ENCODE measurements at places on chromosomes 3 and 15.

- no peak for DNase-seq
These were observed 84.1 kb downstream of the RARB start for GRCh38 chr3:25511972-25512721.

GRCh38 chr15:57992761-57993355 is 72.7 kb downstream of the ALDH1A2 start:
- no peak for DNase-seq

- DNase-seq, result no peak
These were observed 95.8 kb downstream of the SEC22A start for GRCh38 chr3:123297627-123297899.

DNA sequence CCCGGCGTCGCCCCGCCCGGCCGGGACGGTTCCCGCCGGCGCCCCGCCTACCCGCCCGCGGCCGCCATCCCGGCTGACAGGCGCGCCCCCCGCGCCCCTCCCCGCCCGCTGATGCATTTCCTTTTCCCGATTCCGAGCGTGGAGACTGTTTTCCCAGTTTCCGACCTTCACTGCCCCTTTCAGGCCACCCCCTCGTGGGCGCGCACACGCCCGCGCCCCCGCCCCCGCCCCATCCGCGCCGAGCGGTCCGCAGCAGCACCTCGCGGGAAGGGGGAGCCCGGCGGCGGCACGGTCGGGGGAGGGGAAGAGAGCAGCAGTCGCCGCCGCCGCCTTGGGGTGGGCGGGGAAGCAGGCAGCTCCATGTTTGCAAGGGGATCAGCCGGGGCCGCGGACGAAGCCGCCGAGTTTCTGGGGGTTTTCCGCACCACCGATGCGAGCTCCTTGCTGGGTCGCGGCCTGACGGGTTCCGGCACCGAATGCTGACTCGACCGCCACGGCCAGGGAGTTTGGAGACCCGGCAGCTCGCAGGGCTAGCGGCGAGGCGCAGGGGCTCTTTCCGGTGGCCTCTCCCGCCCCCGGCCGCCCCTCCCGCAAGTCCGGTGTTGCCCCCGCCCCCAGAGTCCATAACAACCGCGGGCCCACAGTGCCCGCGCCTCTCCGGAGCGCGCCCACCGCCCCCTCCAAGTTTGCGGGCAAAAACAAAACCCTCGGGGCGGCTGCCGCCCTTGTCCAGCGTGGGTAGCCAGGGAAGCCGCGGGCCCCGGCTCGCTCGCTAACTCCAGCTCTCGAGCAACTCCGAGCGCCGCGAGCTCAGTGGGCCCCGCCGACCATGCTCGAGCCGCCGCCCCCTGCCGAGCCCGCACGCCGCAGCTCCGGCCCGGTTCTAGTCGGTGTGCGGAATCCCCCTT is 3.2 kb upstream of the SIN3A start:
- peak; percentile 78 for DNase-seq

GRCh38 chr15:36858423-36858822 is 241.9 kb downstream of the MEIS2 start:
- DNase-seq, result no peak

GRCh38 chr15:99454941-99455788 is 110.6 kb upstream of the MEF2A start:
- DNase-seq, result no peak

DNA sequence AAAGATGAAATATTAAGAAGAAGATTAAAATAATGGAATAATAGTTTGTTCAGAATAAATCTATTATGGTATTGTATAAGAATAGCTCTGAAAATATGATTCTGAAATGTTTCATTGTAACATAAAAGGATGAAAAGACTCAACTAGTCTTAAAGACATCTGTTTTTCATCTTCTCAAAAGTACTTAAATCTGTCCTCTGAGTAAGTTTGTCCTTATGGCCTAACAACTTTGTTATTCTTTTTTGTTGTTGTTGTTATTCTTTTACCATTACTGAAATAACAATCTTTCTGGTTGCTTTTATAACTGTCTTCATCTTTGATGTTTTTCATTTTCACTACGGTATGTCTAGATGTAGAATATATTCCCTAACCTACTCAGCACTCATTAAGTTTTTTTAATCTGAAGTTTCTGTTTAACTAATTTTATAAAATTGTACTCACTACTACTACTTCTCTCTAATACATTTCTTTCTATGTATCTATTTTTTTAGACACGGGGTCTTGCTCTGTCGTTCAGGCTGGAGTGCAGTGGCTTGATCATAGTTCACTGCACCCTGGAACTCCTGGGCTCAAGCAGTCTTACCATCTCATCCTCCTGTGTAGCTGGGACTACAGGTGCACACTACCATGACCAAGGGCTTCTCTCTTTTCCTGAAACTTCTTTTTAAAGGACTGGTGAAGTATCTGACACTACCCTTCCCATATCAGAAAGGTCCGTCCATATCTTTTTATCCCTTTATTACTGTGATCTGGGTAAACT is 240.7 kb downstream of the PCCB start:
- no peak for DNase-seq

DNA sequence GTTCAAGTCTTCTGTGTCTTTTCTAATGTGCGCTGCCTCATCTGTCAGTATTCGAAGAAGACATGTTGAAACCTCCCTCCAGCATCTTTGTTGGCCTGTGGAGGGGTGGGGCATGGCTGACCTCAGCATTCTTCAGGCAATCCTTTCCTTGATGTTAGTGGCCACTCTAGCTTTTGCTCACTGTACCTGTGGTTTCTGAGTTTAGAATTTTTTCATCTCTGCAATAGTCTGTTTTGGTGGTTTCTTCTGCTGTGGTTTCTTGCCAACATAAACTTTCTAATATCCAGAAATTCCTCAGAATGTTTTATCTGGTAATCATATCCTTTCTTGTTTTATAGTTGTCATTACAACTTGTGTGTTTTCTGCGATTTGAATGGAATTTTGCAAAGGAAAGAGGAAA is 251.3 kb upstream of the NR2E3 start:
- no peak for DNase-seq

- no peak for DNase-seq
These were observed 23.2 kb downstream of the SENP8 start for GRCh38 chr15:72141171-72142084.

DNA sequence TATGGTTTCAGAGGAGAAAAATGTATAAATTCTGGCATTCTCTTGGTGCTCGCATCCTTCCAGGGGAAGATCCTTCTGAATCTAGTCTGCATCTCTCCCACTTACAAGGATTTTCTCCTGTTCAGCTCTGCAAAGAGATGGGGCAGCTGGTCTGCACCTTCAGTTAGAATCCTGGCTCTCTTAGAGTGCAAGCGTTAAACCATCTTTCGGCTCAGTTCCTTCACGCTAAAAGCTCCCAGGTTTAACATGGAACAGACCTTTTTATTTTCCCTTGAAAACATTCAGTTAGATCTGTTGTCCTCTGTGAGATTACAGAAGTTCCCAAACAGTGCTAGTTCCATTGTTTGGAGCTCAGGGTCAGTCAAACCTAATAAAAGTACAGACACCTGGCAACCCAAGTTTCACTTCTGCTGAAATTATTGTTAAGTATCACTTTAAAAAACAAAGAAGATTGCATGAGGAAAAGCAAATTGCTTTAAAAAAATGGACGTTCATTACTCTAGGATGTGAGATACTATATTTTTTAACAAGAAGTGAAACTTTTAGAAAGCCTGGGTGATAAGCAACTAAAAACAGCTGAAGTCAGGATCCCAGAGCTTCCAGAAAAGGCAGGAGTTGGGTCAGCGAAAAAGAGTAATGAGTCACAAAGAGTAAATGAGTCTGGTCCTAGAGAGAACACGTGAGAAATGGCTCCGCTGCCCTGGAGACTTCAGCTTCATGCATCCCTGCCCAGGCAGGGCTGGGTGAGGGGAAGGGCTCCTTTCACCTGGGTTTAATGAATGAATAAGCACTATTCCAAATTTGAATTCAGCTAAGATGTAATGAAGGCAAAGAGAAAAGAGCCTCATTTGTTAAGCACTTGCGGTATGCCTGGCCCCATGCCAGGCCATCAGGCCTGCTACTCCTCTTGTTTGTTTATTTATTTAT is 63.3 kb downstream of the ABTB1 start:
- no peak for DNase-seq

GRCh38 chr3:23480329-23480714 is 277.2 kb downstream of the UBE2E2 start:
- no peak for DNase-seq

- DNase-seq, result no peak
These were observed 17.1 kb downstream of the SETMAR start for GRCh38 chr3:4320096-4320911.

DNA sequence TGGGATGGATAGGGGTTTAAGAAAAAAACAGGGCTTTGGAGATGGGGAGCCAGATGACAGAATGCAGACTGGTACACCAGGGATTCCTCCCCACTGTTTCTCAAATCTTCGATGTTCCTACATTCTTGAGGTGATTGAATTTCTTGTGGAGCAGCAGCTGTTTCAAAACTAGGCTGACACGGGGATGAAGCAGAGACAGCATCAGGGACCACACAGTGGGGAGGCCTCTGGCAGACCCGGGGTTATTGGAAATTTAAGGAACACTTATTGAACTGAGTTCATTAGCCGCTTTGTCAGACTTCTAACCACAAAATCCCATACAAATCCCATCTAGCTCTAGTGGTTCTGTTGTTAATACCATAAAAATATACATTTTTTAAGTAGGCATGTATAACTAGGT is 621.4 kb upstream of the GBE1 start:
- DNase-seq, result no peak

GRCh38 chr3:183507551-183507950 is 48.0 kb downstream of the KLHL6 start:
- DNase-seq, result no peak

DNA sequence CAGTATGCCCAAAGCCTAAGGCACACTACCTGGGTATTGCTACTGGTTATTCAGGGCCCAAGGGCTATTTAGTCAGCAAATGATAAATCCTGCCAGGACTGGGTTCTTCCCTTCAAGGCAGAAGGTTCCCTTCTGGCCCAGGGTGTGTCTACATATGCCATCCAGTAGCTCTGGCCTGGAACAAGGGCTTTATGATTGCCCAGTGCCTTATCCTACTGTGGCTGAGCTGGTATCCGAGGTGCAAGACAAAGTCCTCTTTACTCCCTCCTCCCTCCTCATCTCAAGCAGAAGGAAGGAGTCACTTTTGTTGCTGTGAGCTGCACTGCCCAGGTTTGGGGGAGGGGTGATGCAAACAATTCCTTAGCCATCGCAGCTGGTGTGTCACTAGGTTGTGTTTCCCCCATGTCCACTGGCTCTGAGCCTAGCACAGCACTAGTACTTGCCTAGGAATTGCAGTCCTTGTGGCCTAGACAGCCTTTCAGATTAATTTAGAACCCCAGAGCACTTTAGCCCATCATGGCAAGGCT is 221.8 kb upstream of the TGFBR2 start:
- no peak for DNase-seq

GRCh38 chr3:185677146-185677829 is 91.2 kb downstream of the SENP2 start:
- DNase-seq, result no peak

- DNase-seq, result no peak
These were observed 253.7 kb downstream of the ZBTB20 start for GRCh38 chr3:114893361-114893760.

DNA sequence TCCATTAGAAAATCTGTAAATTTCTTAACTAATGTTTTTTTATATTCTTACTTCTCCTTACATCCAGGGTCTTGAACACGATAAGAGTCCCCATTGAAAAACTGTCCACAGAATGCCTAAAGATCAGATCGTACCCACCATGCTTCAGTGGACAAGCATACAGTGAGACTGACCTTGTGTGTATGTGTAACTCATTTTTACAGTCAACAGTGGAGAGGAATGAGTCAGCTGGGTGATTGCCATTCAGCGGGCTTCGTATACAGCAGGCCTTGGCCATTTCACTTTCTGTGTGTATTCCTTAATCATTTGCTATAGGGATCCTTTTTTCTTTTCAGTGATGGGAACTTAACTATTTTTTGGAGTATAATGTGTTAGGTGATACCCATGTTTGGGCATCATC is 10.6 kb downstream of the PARP14 start:
- no peak for DNase-seq

DNA sequence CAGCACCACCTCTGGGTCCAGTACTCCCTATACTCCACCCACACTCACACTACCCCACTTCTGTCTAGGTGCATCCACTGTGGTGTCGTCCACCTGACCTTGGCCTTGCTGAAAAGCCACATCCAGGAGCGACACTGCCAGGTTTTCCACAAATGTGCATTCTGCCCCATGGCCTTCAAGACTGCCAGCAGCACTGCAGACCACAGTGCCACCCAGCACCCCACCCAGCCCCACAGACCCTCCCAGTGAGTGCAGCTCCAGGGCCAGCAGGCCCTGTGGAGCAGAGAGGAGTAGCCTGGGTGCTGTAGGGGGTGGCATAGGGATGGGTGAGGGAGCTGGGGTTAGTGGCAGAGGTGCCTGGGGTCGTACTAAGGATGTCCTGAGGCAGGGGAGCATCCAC is 19.4 kb upstream of the ALPK3 start:
- DNase-seq, result no peak

- no peak for DNase-seq
These were observed 11.7 kb upstream of the MAP1A start for GRCh38 chr15:43505738-43506137.

DNA sequence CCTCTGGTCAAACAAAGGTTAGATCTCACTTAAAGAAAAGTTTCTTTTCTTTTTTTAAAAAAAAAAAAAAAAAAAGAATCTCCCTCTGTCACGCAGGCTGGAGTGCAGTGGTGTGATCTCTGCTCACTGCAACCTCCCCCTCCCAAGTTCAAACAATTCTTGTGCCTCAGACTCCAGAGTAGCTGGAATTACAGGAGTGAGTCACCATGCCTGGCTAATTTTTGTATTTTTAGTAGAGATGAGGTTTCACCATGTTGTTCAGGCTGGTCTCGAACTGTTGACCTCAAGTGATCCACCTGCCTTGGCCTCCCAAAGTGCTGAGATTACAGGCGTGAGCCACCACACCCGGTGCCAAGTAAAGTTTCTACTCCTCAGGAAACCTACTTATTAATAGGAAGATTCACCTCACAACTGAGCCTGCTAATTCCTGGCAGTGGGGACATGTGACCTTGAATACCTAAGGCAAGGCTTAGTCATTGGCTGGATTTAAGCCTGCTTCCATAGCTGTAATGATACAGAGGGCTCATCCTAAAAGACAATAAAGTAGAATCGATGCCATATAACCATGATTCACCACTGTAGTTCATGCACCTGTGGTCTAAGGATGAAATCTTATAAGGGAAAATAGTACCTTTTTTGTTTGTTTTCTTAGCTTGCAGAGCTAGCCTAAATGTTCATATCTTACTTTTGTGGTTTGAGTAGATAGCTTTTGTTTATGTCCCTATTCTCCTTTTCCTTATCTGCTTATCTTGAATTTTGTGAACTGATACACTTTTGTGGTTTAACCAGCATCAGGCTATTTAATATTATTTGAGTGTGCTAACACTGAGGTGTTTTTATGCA is 24.8 kb upstream of the RBMS3 start:
- no peak for DNase-seq

- no peak for DNase-seq
These were observed 569.7 kb upstream of the MDFIC2 start for GRCh38 chr3:70882104-70882503.

GRCh38 chr3:72336821-72337479 is 511.3 kb downstream of the SHQ1 start:
- no peak for DNase-seq

DNA sequence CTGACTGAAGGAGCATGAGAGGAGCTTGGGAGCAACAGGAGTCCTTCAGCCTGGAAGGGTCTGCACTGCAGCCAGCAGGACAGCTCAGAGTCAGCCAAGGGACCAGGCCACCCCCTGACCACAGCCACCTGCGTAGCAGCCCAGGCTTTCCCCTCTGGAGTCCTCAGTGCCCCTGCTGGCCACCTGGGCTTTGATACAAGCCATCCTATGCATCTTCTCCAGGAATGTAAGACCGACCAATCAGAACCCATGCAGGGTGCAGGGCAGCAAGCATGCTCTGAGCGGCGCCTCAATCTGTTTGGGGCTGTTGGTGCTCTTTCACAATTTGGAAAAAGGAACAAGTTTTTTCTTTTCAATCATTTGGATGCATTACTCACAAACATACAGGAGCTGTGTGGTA is 52.0 kb downstream of the DZIP1L start:
- no peak for DNase-seq
